ENCODE measurements at places on chromosomes 13 and 19.

DNA sequence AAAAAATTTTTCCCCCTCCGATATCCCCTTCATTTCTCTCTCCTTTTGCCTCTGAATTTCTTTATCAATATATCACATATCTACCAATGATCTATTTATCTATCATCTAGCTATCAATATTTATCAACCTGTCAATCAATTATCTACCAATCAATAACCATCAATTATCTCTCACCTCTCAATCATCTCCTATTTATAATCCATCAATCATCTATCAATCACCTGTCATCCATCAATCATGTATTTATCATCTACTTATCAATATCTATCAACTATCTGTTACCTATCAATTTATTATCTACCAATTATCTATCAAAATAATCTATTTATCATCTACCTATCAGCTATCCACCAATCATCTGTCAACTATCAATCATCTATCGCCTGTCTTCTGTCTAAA lies 17.1 kb downstream of the MBD3L1 start:
- no peak for DNase-seq

GRCh38 chr13:112880221-112880641 lies 88.8 kb upstream of the MCF2L start:
- no peak for DNase-seq

GRCh38 chr13:28012896-28013295 lies 24.4 kb upstream of the URAD start:
- no peak for DNase-seq

DNA sequence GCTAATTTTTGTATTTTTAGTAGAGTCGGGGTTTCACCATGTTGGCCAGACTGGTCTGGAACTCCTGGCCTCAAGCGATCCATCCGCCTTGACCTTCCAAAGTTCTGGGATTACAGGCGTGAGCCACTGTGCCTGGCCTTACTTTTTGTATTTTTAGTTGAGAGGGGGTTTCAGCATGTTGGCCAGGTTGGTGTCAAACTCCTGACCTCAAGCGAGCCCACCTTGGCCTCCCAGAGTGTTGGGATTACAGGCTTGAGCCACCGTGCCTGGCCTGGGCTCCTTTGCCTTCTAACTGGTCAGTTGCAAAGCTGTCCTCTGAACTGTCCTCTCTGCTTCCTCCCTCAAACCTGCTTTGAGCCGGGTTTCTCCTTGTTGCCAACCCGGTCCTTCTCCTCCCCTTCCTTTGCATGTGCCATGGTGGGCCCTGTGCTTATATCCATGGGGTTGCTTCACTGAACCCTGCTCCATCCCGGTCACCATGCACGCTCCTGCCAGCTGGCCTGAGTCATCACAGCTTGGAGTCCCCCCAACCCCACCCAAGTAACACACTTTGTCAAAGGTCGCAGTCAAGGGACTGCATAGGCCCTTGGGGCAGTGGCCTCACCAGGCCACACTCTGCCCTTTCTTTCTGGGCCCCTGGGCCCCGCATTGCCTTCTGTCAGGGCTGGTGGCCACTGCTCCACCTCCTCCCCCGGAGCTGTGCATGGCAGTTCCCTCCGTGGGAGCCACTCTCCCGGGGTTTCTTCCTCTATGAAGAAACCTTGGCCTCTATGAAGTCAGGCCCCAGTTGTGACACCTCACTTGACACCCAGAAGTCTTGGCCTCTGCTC lies 21.2 kb downstream of the WTIP start:
- DNase-seq = no peak

GRCh38 chr13:98299235-98299965 lies 122.3 kb upstream of the RNF113B start:
- no peak for DNase-seq

DNA sequence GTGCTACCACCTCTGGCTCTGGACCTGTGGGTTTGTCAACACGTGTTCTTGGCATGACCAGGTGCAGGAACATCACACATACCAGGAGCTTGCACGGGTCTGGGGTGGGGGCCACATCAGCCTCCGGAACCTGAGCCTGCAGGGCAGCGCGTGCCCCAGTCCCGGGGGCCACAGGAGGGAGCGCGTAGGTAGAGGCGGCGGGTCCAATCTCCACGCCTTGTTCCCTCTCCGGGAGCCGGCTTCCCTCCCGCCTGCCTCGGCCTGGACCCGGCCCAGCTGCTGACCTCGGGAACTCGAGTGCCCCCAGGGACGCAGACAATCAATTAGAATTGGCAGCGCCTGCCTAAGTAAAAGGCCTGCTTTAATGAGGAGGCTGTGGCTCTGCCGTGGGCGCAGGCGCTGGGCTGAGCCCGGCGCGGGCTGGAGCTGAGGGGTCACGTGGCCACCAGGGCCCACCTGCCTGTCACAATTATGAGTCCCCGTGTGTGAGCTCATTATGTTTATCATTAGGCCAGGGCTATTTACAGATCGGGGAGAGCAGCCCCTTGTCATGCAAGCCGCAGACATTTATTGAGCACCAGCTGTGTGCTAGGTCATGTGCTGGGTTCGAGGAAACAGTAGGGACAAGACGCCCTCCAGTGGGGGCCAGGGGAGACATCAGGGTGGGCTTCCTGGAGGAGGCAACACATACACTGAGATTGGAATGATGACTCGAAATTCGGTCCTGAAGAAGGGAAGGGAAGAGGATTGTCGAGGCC lies 32.2 kb upstream of the TNFAIP8L1 start:
- no peak for DNase-seq

DNA sequence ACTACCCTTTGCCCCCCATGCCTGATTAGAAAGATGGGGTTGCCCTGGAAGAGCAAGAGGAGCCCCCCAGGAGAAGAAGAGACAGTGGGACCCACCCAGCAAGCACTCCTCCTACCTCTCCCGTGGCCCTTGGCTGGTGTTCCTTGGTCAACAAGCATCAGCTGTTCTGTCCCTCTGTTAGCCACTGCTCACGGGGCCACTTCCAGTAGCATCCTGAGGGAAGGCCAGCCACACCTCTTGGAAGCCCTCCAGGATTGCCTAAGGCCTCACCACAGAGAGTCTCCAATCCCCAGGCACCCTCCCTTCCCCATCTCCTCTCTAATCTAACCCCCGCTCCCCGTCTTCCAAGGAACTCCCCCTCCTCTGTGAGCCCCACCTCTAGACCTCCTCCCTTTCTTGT lies 15.1 kb upstream of the DPP9 start:
- DNase-seq = no peak

GRCh38 chr13:23750383-23751121 lies 138.6 kb downstream of the MIPEP start:
- DNase-seq = no peak

- DNase-seq = no peak
Observed at GRCh38 chr13:28349371-28349770, 145.6 kb downstream of the FLT1 start.

DNA sequence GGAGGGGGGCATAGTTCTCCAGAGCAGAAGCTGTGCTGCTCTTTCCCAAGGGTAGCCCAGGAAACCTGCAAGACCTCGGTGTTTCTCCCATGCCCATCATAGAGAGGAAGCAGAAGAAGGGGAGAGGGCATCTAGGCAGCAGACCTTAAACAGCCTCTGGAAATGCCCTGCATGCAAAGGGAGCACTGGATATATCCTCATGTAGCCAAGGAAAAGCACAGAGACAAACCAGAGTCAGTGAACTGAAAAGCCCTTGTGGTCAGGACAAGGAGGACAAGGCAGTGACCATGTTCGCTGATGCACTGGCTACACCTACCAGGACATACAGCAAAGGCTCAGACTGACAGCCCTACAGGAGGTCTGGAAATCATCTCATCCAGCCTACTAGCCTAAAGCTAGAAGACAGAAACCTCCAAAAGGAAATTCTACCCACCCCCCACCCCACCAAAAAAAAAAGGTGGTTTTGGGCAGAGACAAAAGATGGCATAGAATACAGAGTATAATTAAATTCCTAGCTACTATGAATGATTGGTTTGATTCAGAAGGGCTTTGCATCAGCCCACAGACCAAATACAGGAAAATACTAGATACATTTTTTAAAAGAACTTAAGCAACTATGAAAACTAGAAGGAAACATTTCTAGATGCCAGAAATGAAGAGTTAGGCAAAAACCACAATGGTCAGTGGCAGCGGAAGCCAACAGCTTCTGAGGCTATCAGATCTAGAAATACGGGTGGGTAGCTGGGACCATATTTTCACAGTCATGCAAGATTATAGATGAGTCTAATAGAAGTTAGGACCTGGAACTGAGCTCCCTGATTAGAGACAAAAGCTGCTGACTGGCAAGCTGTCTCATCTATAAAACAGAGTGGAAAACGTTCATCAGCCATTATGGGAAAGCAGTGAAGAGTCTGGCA lies 4.4 kb upstream of the TBC1D4 start:
- DNase-seq = no peak

- no peak for DNase-seq
Observed at GRCh38 chr13:72316716-72317115, 410.7 kb downstream of the MZT1 start.

GRCh38 chr19:58351558-58351878 lies 1.8 kb downstream of the A1BG start:
- no peak for DNase-seq

GRCh38 chr19:45767881-45768654 lies 984 bp downstream of the SIX5 start:
- DNase-seq = no peak

DNA sequence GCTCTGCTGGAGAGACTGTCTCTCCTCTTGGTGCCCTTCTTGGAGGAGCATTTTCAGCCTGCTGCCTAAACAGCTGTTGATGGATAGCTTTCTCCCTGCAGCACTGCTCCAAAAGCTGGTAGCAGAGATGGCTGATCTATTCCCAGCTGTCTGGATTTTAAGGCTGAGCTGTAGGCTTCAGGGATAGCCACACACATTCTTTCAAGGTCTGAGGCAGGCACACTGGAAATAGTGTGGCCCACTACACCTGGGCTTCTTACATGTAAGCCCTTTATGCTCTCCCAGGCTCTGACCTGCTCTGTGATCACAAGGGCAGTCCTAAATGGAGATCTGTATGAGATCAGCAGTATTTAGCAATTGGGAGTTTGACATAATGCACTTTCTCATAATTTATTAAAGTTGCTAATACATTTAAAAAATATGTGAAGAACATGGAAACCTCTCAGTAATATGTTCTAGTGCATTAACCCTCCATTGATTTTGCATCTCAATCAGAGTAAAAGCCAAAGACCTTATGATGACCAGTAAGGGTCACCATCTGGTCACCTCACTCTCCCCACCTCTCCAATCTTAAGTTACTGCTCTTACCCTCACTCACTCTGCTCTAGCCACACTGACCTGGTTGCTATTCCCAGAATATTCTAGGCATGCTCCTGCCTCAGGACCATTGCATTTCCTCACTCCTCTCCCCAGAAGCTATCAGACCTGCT lies 91.6 kb downstream of the MBNL2 start:
- no peak for DNase-seq

DNA sequence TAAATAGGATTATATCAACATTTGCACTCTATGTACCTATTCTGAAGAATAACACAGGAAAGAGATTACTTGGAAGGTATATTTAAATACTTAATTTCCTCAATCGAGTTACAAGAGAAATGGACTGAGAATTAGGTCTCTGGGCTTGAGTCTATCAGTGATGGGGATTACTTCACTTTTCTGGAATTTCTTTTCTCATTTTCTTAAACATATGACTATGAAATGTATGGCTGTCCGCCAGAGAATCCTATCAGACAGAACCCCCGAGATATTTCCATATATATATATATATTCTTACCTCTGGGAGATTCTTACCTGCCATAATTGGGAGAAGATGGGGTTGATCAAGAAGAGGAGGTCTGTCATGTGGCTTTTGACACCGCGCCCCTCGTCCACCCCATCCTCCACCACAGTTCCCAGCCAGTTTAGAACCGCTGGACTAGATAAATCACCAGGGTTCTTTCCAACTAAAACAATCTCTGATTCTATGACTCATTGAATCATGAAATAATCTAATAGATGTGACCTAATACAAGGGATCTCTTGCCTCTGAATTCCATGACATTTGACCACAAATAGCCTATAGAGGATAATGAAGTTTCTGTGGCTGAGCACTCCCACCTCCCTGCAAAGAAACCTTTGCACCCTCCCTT lies 231.3 kb downstream of the TBC1D4 start:
- no peak for DNase-seq

- no peak for DNase-seq
Observed at GRCh38 chr13:98459721-98460370, 117.1 kb downstream of the STK24 start.

DNA sequence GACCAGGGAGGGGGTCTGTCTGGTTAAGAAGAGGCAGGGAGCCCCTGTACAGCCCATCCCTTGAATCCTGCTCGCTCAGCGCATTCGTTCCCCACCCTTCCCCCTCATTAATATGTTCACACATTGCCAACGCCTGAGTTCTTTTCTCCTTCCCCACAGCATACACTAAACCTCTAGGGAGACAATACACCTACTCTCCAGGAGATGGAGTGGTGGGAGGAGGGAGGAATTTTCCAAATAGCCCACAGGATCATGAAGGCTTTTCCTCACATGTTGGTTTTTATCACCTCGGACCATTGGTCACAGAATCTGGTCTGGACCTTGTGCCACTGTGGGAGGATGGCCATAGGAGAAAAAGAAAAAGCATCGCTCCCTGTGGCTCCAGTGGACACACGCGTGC lies 294.9 kb downstream of the SHISA2 start:
- no peak for DNase-seq

DNA sequence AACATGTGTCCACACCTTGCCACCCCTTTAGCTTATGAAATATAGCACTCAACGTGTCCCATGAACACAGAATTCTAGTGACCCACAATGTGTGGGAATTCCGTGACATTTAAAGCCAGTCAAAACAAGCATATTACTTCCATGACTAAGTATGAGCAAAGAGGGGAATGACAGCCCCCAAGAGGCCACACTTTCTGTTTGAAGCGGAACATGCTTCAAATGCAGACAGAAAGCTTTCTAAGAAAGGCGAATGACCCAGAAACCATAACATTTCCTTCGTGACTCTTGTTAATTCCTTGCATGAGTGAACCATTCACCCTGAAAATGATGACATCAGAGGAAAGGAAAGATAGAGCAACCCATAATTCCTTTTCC lies 122.0 kb upstream of the FNDC3A start:
- no peak for DNase-seq

GRCh38 chr13:73667756-73668155 lies 466.4 kb downstream of the KLF12 start:
- no peak for DNase-seq

DNA sequence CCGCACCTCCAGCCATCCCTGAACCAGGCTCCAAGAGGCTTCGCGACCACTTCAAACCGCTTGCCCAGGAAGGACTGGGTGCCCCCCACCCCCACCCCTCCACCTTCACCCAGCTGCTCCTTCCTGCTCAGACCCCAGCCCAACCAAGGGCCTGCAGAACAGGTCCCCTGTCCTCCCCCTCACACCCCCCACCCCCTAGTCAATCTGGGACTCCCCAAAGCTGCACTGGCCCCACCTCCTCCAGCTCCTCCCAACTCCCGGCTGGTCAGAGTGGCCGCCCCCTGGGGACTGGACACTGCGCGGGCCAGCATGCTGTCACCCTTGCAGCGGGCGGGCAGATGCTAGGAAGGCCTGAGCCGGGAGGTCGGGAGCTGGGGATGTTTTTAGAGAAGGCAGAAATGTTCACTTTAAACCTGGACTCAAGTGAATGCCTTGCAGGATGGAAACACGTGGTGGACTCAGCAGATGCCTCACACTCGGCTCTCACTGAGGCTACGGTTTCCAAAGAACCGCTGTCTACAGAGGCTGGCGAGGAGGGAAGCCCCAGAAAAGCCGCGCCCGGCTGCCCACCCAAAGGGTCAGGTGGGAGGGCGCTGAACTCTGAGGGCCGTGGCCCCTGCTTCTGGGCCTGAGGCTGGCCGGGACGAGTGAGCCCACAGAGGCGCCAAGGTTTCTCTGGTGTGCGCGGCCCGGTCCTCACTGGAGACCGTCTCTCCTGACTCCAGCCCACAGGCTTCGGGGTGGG lies 8.0 kb downstream of the RPL36 start:
- DNase-seq = no peak

GRCh38 chr13:55977436-55977835 lies 1163.3 kb upstream of the PRR20A start:
- DNase-seq = no peak

All from effector CD4-positive, alpha-beta T cell (primary cell).